Left forelimb (tissue), 1 donor: ENCODE measurements at places on chromosomes 2 and 18.

DNA sequence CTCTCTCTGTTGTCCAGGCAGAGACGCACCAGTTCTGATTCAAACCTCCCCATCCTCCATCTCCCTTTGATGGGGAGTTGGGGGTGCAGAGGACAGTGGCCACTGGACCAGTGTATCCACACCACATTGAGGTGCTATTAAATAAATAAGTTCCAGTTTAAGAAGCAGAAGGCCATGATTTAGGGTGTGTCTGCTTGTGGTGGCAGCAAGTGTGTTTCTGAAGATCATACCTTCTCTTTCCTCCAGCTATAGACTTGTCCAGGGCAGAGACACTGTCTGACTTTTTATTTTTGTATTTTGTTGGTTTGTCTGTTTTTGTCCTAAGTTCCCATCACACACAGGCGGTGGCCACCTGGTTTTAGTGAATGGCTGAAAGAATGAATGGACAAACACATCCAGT lies 16.5 kb upstream of the INO80C start:
- DNase-seq, result no peak

DNA sequence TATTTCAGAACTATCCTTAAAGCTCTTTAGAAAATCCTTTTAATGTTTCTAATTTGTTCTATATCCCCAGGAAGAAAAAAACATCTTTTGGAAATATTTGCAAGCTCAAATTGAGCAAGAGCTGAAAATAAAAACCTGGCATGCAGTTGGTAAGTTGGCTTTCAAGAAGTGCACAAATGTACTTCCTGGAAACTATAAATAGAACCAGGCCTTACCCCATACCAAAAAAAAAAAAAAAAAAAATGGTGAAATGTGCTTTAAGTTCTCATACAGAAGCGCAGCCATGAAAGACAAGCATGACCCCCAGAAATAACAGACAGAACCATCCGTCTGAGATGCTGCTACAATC lies 178.5 kb downstream of the HDAC4 start:
- DNase-seq, result no peak

- DNase-seq, result no peak
Measured at GRCh38 chr2:43133708-43134570, 92.5 kb downstream of the ZFP36L2 start.

DNA sequence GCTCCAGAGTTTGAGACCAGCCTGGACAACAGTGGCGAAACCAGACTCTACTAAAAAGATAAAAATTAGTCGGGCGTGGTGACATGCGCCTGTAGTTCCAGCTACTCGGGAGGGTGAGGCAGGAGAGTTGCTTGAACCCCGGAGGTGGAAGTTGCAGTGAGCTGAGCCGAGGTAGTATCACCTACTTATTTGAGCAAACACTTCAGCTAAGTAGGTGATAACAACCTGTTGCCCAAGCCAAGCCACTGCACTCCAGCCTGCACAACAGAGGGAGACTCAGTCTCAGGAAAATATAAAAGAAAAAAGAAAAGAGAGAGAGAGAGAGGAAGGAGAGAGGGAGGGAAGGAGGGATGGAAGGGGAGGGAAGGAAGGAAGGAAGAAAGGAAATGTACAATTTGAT lies 21.3 kb downstream of the FER1L5 start:
- no peak for DNase-seq

DNA sequence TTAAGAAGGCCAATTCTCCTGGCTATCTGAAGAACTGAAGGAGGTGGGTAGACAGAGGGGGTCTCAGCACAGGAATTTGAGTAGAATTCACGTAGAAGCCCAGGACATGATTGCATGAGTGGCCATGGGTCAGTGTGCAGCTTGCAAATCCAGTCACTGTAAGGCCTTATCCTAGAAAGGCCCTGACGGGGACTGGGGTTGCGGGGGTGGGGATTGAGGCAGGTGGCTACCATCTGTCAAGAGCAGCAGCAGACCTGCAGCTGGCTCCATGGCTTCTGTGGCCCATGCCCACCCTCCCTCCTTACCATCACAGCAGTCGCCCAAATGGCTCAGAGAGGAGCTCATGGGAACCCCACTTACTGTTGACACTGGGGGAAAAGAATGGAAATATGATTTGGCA lies 34.6 kb upstream of the SLC14A1 start:
- DNase-seq, result no peak

- no peak for DNase-seq
Measured at GRCh38 chr18:13539843-13540476, 186.4 kb downstream of the FAM210A start.

DNA sequence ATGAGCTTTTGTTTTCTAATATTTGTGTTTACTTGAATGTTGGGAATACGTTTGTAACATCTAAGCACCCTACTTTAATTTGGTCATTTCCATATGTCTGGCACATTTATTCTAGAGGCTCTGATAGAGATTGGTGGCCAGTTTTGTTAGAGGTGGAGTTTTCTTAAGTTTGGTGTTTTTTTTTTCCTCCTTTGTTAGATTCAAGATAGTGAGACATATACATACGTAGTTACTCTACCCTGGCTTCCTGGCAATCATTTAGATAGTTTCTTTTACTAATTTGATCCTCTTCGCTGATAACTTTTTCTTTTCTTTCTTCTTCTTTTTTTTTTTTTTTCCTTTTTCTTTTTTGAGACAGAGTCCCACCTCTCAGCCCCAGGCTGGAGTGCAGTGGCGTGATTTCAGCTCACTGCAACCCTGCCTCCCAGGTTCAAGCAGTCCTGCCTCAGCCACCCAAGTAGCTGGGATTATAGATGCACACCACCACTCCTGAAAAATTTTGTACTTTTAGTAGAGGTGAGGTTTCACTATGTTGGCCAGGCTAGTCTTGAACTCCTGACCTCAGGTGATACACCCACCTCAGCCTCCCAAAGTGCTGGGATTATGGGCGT lies 26.6 kb downstream of the SMCHD1 start:
- DNase-seq, result no peak

GRCh38 chr2:237868631-237869342 lies 9.4 kb downstream of the RAMP1 start:
- DNase-seq, result peak; percentile 44

GRCh38 chr2:144541396-144541795 lies 21.5 kb upstream of the ZEB2 start:
- no peak for DNase-seq
